ENCODE measurements at places on chromosomes 7 and 10.
A peak's percentile ranks its signal among the peaks of the same experiment; 100 is the strongest.

DNA sequence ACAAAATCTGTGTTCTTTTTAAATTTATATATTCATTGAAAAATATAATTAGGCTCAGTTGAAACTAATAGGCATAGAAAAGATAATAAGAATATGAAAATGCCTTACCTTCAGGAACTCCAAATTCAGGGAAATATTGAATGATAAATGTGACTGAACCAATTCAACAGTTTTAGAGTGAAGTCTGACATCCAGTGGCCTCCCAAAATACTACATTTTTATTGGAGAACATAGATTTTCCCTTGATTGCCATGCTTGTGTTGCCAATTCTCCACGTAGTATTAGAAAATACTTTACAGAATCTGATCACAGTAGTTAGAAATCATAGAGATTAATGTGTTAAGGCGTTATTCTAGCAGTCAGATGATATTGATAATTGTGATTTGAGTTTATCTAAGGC is 1246.7 kb downstream of the GATA3 start:
- DNase-seq, result no peak

- DNase-seq, result no peak
Observed at GRCh38 chr7:116686812-116687419, 14.9 kb downstream of the MET start.

DNA sequence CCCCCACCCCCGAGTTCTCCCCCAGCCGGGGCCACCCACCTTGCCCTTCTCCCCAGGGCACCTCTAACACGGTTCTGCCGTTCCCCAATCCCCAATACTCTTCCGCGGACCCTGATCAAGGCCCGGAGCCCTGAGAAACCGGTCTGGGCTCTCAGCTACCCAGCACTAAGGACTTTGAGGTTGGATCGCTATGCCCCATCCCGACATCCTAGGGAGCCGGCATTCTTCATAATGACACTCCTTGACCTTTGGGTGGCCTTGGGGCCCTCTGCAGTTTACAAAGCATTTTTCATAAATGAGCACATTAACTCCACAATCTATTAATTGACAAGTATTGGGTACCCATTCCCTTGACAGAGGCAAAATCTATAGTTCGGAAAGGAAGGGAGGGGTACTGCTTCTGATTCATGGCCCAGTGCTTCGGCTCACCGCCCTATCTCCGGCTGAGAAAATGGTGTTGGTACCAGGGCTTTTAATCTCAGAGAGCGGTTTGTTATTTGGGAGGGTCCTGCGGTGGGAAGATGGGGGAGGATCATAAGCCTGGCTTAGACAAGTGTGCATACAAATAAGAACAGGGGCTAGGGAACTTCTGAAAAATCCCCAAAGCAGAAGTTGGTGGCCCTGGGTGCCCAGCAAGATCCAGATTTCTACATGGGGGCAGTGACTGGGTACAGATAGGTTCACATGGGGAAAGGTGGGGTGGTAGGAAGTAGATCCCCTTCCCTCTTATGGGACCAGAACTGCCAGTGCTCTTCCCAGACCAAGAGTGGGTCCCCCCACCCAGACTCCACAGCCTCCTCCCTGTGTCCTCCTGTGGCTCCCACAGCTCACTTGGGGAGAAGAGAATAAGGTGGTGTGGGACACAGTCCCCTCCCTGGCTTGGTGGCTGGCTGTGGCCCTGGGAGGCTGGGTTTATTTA is 3.2 kb downstream of the IMPDH1 start:
- DNase-seq, result no peak

- DNase-seq, result no peak
Observed at GRCh38 chr7:116495736-116496135, 3.8 kb upstream of the CAV2 start.

DNA sequence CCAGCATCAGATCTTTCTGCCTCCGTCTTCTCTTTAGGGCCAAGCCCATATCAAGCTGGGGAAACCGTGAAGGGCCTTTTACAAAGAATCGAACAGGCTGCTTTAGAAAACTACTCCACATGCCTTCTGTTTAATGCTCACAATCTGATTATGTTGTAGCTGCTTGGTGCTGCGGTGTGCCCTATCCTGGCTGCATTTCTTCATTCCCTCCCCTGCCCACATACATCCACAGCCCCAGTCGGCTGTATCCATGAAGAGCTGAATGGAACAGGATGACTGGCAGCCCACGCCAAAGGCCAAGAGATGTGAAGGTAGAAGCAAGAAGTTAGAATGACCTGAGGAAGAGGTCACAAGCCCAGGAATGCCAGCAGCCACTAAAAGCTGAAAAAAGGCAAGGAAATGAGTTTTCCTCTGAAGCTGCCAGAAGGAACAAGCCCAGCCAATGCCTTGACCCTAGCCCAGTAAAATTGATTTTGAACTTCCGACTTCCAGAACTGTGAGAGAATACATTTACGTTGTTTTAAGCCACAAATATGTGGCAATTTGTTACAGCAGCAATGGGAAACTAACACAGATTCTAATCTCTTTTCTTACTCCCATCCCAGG is 22.2 kb downstream of the TAS2R41 start:
- DNase-seq, result peak; percentile 65

- DNase-seq, result no peak
Observed at GRCh38 chr10:408236-408635, 273.0 kb downstream of the ZMYND11 start.

All from kidney capillary endothelial cell (primary cell).